ENCODE measurements at places on chromosomes 2 and 18. TPM values are rescaled to one million over a fixed set of nuclear protein-coding genes. Genes with fewer than 3 reads are reported as not detected.
A peak's percentile ranks its signal among the peaks of the same experiment; 100 is the strongest.

SLC4A5 gene
- 0.41 TPM for total RNA-seq

DSG2 gene
- total RNA-seq = 168 TPM

AGXT gene
- total RNA-seq = not detected

IL36G gene
- not detected for total RNA-seq

SFTPB gene
- total RNA-seq = not detected

TCF23 gene
- total RNA-seq = not detected

GALNT14 gene
- 2.1 TPM for total RNA-seq

ASPRV1 gene
- total RNA-seq = 0.26 TPM

AQP12A gene
- total RNA-seq = not detected

DNA sequence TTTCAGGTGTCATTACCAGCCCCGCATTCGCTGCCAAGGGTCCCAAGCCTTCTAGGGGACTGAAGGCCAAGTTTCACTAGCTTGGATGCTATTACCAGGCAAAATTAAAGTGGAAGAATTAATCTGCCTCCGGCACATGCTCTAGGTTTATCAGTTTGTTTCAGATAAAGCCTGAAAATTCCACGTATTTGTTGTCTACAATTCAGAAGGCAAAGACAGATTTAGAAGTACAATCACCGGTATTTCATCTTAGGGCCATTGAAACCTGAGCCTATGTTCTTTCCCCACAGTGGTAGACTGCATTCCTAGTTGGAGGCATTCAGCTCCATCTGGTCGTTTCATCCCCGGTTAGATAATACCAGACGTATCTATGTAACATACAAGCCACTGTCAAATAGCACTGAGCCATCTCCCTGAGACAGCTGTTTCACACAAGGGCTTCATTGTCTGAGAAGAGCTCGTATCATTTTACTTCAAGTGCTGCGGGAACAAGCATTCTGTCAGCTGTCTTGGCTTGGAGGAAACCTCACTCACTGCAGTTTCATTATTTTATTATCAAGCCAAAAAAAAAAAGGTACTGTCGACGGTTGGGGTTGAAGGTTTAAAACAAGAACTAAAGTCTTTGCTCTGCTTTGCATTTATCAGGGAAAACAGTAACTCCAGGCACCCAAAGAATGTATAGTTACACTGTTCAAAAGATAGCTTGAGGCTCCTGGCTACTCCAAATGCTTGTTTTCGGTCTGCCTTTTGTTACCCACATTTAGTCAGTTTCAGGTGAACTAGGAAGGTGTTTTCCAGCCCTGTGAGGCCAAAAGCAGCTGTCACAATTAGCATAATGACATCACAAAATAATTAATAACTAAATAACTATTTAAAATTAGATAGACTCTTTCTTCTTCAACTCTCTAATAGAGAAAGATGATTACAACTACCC lies 76.7 kb downstream of the TGIF1 start:
- peak; percentile 85 for DNase-seq

DNA sequence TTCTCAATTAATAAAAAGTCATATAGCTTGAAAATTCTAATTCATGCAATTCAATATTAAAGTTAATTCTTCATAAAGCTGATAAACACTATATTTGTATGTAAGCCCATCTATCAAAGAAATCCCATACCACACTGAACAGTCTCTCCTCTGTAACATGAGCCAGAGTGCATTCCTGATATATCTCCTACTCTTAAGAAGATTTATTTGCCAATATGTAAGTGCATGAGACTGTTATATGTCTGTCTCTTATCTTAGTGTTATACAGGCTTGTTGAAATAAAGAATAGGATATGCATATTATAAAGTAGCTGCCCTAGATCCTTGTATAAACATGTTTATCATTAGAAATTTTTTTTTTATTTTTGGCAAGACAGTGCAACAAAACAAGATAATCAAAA lies 40.4 kb upstream of the TTC32 start:
- no peak for DNase-seq

DNA sequence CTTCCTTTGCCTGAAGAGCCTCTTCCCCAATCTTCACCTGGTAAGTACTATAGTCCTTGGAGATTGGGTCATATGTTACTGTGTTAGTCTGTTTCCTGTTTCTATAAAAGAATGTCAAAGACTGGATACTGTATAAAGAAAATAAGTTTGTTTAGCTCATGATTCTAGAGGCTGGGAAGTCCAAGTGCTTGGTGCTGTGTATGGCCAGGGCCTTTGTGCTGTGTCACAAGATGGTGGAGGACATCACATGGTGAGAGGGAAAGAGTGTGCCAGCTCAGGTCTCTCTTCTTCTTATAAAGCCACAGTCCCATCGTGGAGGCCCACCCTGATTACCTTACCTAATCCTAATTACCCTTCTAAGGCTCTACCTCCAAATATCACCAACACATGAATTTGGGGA lies 20.9 kb downstream of the ARHGAP28 start:
- no peak for DNase-seq

GRCh38 chr2:80437959-80438358 lies 133.4 kb upstream of the LRRTM1 start:
- no peak for DNase-seq

- DNase-seq = no peak
Measured at GRCh38 chr18:36188916-36189315, 1.6 kb downstream of the MOCOS start.

DNA sequence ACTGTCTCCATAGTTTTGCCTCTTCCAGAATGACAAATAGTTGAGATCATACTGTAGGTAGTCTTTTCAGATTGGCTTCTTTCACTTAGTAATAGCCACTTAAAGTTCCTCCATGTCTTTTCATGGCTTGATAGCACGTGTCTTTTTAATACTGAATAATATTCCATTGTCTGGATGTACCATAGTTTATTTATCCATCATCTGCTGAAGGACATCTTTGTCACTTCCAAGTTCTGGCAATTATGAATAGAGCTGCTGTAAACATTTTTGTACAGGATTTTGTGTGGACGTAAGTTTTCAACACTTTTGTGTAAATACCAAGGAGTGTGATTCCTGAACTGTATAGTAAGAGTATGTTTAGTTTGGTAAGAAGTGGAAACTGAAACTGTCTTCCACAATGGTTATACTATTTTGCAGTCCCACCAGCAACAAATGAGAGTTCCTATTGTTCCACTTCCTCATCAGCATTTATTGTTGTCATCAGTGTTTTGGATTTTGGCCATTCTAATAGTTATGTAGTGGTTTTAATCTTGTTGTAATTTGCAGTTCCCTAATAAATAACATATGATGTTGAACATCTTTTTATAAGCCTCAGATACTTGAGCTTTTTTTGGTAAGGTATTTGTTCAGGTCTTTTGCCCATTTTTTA lies 18.9 kb downstream of the LTBP1 start:
- no peak for DNase-seq

DNA sequence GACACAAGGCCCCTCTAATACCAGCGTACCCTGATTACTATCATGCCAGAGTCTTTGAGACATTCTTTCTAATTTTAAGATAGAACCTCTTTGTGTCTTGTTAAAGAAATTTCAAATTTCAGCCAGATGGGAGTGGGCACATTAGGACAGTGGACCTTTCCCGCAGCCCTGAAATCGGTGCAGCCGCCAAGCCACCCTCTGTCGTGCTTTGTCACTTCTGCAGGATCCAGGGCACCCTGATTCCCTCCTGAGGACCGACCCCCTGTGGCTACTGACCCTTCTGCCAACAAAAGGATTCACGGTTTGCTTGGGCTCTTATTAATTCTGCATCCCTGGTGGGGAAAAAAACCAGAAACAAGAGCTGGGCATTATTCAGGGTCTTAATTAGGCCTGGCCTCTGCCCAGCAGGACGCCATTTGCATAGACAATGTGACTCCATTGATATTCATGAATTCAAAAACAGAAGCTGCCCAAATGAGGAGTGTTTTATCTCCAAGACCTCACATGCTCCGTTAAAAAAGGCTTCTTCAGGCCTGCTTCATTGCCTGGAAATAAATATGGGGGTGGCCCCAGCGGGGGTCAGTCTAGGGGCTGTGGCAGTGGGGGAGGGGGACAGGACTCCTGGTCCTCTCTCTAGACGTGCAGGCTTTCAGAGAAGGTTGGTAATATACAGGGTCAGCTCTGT lies 116.9 kb downstream of the ALPK2 start:
- DNase-seq = no peak

- no peak for DNase-seq
Measured at GRCh38 chr2:160884056-160884455, 276.2 kb upstream of the TANK start.

DNA sequence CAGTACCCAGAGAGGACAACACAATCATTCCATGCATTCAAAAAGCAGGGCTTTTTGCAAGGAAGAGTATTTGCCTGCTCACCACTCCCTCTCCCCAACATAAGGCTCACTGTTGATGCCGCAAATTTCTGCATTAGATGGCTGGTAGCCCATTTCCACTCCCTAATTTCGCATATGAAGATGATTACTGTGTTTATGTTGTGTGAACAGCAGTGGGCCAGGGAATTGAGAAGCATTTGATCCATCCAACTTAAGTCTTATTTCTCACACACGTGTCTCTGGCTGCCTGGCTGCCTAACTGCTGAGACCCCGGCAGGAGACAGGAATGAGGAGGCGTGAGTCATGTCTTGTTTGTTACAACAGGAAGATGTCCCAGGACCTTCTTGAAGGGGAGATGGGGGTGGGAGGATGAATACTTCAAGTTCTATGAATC lies 294.1 kb downstream of the ALK start:
- DNase-seq = peak; percentile 87

DNA sequence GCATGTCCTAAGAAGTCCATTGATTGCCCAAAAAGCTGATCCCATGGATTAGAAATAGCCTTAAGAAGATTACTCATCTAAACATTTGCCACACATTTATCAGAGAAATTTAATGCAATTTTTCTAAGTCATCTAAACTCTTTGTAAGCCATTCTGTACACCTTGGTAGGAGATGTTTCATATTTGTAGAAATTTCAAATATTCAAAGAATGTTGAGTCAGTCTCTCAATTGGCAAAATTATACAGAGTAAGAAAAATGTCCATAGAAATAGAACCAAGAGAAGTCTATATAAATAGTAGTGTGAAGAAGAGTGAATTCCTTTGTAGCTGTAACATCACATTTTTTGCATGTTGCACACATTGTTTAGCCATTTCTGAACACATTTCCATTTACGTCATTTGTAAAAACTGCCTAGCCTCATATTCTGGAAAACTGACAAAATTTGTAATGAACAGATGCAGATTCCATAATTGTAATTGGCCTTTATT lies 128.6 kb downstream of the MSTN start:
- peak; percentile 92 for DNase-seq

DNA sequence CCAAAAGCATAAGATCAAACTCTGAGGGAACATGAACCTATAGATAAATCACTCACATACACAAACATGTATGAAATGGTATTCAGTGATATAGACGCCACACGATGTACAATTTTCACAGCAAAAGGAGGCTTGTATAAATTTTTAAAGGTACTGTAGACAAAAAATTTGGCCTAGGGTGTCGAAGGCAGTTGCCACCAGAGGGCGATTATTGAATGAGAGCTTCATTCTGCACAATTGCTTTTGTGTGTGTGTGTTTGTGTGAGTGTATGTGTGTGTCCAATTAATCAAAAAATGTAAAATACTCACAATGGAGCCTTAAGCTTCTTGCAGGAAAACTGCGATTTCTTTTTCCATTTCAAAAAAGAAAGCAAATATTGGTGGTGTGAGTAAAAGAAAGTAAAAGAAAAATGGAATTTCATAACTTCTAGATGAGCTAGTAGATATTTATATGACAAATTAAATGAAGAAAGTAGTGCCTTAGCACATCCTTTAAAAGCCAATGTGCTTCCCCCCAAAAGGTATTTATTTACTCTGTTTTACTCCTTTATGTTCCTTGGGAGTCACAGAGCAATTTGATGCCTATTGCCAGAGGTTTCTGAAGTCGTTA lies 800.1 kb downstream of the SATB2 start:
- DNase-seq = peak; percentile 30

GRCh38 chr18:8391068-8391467 lies 218.2 kb upstream of the RAB12 start:
- peak; percentile 66 for DNase-seq

- DNase-seq = no peak
Measured at GRCh38 chr2:216711348-216711747, 16.0 kb upstream of the IGFBP5 start.

- DNase-seq = no peak
Measured at GRCh38 chr2:126966601-126967000, 67.9 kb downstream of the TEX51 start.

DNA sequence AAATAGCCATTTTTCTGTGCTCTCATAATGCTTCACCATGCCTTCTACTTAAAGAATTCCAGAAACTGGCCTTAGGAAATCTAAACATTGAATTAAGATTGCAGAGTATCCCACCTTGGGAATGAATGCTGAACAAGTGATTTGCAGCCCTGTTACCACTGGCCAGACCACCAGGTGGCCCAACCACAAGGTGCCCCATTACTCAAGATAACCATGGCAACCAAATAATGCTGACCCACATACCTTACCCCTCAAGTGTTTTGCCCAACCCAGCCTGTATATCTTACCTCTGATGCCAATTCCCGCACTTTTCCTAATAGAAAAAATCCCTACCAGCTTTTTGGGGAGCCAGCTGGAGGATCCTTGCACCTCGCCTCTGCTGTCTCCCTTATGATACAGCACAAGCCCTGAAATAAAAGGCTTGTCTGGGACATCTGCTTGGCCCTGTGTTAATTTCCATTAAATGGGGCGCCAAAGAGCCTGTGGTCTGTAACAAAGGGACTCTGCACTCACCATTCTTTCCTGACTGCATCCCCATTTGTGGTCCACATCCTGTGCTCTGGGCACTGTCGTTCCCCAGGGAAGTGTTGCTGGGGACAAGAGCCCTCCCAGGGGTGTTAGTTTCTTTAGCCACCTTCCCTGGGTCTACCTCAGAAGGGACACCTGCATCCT lies 17.3 kb upstream of the KCNF1 start:
- no peak for DNase-seq

GRCh38 chr2:96556441-96557330 lies 20.1 kb downstream of the ARID5A start:
- peak; percentile 91 for DNase-seq

DNA sequence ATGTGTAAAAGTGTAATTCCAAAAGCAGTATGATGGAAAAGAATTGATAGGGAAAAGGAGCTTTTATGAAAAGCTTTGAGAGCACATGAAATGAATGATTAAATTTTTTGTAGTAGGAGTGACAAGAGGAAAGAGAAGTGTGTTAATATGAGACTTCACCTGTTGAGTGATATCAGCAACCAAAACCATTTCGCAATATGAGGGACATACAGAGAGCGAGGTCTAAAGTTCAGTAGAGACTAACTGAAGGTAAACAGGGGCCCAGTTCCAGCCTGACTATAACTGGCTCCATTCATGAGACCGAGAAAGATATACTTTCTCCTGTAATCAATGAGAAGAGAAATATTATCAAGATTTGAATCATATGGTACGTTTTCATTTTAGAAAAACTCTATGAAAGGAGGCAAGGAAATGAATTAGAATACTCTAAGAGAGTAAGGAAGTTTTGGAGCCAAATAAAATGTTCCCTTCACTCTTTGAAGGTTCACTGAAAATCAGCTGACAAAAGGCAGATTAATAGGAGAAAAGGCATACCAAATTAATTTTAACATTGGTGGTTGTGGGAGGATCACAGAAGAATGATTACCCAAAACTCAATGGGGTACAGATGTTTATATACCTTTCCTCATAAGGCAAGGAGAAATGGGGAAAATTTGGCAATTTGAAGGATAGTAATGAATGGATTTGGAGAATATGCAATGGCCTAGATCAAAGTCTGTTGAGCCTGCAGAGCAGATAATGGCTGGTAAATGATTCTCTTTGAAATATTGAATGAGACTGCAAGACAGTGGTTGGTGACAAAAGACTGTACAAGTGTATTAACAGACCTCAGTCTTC lies 932.2 kb downstream of the TDRD15 start:
- no peak for DNase-seq

GRCh38 chr2:105290981-105291660 lies 38.4 kb downstream of the TGFBRAP1 start:
- DNase-seq = no peak

GRCh38 chr2:128773641-128774319 lies 455.1 kb upstream of the HS6ST1 start:
- DNase-seq = no peak
